Anterior cingulate cortex (tissue), 58 donors: ENCODE measurements at places on chromosomes 5 and 9.
A peak's percentile ranks its signal among the peaks of the same experiment; 100 is the strongest.

- no peak for DNase-seq
These were observed 228.7 kb downstream of the TLE1 start for GRCh38 chr9:81460693-81461092.

DNA sequence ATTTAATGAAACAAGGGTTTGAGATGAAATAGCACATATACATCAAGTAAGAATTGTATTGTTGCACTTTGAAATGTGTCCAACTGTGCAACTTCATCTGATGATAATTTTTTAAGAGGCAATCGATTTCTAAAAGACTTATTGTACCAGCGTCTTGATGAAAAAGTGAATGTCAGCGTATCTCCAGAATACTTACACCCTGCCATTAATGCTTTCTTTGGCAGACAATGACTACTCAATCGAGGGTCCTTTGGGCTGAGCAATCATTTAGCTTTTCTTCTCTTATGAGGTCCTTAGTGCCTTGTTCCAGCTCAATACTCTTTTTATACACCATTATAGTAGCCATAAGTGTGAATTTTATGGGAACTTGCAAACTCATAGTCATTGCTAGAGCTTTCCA, 4.7 kb downstream of the TLE1 start:
- DNase-seq: no peak

- no peak for DNase-seq
These were observed at the start of gene PCDHA1 for GRCh38 chr5:140785905-140786686. Gene PCDHA1, plus strand, starts transcription at chr5:140786140.

DNA sequence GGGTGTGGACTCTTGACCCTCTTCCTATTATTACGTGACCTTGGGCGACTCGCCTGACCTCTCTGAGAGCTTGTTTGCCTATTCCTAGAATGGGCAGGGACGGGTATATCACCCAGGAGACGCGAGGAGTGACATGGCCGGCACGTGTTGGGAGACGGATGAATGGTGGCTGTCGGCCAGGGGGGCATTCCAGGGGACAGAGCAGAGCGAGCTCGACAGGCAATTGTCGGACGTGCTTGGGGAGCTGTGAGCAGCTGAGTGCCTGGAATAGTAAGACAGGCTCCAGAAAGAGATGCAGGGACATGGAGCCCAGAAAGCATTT, 29.3 kb upstream of the UNC5A start:
- peak; percentile 59 for DNase-seq

GRCh38 chr5:109455598-109456096, 45.9 kb upstream of the PJA2 start:
- DNase-seq: no peak

GRCh38 chr5:181232593-181232992, 9.5 kb downstream of the TRIM41 start:
- DNase-seq: no peak

- no peak for DNase-seq
These were observed 109.8 kb downstream of the RGS3 start for GRCh38 chr9:113573046-113573958.

- DNase-seq: no peak
These were observed 258.5 kb upstream of the PPP1R2B start for GRCh38 chr5:156591631-156592030.

DNA sequence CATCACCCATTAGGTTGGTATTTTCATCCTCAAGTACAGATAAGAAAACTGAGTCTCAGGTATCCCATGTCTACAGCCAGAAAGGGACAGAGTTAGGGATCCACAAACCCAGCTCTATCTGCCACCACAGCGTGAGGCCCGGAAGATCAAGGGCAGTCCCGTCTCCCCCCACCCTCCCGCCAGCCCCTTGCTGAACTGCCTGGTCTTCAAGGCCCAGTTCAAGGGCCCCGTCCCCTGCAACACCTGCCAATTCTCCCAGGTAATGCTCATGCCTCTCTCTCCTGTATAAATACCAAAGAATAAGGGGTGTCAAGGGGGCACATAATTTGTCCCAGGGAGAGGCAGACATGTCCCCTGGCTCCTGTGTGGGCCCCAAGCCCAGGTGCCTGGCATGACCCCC, 50.7 kb downstream of the AK8 start:
- no peak for DNase-seq

DNA sequence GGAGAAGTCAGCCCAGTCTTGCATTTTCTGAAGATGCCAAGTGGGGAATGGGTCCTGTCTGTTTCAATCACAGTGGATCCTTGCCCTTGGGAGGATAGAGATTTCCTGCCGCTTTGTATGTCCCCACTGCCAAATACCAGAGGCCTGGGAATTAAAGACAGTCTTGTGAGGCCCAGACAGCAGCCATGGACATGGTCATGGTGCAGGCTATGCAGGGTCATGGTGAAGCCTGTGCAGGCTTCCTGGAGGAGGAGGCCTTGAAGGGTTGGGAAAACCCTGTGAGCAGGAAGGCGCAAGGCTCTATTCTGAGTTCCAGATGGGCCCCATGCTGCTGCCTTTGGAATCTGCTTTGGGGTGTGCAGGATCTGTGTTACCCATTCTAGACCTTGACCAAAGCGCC, 57.3 kb upstream of the PITX1 start:
- DNase-seq: no peak

- no peak for DNase-seq
These were observed 6.5 kb upstream of the GLE1 start for GRCh38 chr9:128497824-128498610.

DNA sequence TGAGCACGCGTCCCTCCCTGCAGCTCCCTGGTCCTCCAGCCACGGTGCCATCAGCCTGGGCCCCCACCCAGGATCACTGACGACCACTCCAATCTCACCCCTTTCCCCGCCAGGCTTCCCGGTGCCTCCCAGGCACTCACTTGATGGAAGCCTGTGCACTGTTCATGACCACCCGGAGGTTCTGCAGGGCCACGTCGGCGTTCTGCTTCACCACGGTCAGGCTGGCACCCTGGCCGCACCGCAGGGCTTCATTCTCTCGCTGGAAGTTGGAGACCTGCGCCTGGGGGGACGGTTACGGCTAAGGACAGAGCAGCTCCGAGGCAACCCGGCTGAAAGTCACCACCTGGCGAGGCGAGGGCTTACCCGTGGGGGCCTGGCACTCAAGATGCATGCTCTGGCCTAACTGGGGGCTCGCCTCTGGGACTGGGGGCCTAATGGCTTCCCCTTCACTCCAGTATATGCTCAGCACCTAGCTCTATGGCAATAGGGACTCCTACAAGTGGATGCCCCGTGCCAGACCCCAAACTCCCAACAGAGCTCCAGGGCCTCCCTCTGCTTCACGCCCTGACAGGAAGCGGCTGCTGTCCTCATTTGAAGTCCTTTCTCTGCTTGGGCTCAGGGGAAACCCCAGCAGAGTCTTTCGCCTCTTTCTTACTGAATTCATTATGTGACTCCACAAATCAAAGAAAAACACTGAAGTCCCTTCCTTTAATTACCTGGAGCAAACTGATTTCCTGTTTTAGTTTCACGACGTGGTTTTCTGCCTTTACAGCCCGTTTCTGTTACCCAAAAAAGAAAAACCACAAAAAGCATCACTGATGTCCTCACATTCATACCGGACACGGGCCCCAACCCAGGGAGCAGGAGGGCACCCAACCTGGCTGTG, 4.2 kb upstream of the SNAPC4 start:
- DNase-seq: no peak

GRCh38 chr9:1219284-1219683, 169.1 kb downstream of the DMRT2 start:
- DNase-seq: no peak

- DNase-seq: no peak
These were observed 280.4 kb downstream of the NTRK2 start for GRCh38 chr9:84949971-84950370.

- no peak for DNase-seq
These were observed 149.8 kb upstream of the ZNF462 start for GRCh38 chr9:106713206-106713605.

DNA sequence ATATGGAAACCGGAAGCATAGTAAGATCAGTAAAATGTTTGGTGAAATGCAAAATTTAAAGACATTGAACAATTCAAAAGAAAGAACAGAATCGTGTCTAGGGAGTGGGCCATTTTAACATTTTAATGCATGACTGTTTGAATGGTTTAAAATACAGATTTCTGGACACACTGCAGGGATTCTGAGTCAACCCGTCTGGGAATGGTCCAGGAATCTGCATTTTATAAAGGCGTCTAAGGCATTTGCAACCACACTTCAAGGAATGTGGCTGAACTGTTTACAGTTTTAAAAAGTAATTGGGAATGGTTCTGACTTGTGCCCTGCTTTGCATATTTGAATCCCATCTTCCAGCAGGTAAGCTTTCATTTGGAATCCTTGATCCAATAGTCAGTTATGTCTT, 811.7 kb upstream of the WWC1 start:
- no peak for DNase-seq

DNA sequence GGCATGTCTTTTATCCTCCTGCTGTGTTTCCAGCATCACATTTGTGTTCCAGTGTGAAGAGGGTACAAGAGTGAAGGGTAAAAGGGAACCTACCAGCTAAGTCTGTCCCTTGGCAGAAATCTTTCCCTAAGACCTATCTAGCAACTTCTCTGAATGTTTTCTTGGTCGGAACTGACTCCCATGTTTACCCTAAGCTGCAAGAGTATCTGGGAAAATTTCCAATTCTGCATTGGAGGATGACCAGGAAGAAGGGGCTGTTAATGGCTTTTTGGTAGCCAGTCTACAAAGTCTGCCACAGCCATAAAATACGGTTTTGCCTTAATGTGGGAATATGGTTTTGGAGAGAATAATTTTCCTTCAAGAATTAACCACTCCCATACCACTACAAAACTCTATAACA, 75.1 kb downstream of the MAST4 start:
- no peak for DNase-seq

DNA sequence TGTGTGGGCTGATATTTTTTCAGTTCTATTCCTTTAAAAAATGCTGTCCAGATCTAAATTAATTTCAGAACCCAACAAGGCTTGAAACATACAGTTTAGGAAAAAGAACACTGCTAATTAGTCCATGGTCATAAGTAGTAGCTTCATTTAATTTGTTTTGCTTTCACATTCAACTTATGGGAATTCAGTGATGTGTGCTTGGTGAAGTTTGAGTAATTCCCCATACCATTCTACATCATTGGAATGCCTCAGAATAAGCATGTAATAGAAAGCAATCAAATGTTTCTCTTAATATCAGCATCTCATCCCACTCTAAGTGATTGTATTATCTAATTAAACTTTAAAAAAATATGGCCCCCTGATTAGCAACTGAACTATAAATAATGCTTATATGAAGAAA, 2.7 kb downstream of the CNTLN start:
- no peak for DNase-seq

DNA sequence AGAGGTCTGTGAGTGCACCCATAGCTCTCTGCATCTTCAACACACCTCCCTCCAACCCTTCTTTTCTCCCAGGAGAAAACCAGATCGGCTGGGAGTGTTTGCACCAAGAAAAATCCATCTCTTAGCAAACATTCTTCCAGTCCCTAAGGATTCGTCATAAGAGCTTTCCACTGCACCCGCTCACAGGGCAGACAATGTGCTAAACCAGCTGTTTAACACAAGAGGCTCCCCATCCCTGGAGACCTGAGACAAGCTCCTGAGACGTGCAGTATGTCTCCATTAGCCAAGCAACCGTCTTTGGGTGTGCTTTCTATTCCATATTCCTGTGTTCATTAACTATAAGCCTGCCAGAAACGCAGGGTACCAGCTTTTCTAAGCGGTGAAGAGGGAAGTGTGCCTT, 93.6 kb upstream of the ZNF462 start:
- no peak for DNase-seq

- DNase-seq: no peak
These were observed 42.1 kb downstream of the SARDH start for GRCh38 chr9:133696071-133696472.

GRCh38 chr5:138110266-138110963, 26.6 kb downstream of the WNT8A start:
- no peak for DNase-seq

GRCh38 chr9:106326493-106326892, 536.5 kb upstream of the ZNF462 start:
- DNase-seq: no peak

- DNase-seq: no peak
These were observed 455.1 kb upstream of the ZNF608 start for GRCh38 chr5:125201446-125202052.

GRCh38 chr5:90915393-90915792, 356.8 kb downstream of the ADGRV1 start:
- DNase-seq: no peak

DNA sequence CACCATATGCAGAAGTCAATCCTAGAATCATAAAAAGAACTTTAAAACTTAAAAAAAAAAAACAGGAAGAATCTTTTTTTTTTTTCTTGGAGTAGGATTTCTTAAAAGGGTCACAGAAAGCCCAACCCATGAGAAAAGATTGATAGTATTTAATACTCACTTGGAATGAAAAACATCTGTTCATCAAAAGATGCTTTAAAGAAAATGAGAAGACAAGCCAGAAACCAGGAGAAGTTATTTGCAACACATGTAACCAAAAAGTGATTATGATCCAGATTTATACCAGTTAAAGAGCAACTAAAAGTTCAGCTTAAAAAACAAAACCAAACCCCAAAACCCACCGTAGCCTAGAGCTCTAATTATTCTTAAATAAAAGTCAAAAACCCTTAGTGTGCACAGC, 69.3 kb downstream of the TLE4 start:
- DNase-seq: no peak

GRCh38 chr5:146805081-146805480, 73.5 kb downstream of the PPP2R2B start:
- DNase-seq: no peak

DNA sequence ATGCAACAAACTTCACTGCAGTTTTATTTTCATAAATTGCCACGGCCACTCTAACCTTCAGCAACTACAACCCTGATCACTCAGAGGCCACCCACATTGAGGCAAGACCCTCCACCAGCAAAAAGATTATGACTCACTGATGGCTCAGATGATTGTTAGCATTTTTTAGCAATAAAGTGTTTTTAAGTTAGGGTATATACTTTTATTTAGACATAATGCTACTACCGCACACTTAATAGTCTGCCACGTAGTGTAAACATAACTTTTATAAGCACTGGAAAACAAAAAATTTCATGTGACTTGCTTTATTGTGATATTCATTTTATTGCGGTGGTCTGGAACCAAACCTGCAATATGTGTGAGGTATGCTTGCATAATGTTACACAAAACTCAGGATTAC, 257.9 kb downstream of the ZSWIM6 start:
- DNase-seq: no peak

GRCh38 chr5:178104492-178104891, 8.8 kb upstream of the N4BP3 start:
- DNase-seq: no peak

DNA sequence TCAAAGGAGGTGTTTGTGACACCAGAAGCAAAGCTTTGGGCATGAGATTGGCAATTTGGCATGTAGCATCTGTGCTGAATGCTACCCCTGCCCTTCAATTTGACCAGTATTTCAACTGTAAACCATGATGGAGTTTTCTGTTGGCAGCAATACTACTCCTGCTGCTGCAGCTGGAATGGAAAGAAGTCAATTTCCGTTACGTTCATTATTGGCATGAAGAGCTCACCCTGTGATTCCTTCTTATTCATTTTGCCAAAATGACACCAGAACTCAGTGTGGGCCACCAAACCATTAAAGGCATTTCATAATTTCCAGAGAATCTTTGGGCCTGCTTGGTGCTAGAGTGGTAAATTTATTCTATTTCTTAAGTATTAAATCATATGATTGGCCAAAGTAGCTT, 433.1 kb upstream of the DMAC1 start:
- DNase-seq: no peak

GRCh38 chr5:170681013-170681433, 102.5 kb upstream of the GABRP start:
- DNase-seq: no peak
